ENCODE measurements at places on chromosomes 12 and 14.

- DNase-seq: no peak
These were observed 131.4 kb downstream of the LMNTD1 start for GRCh38 chr12:25421651-25422167.

GRCh38 chr14:31360919-31361662 is 59.3 kb downstream of the HEATR5A start:
- no peak for DNase-seq

DNA sequence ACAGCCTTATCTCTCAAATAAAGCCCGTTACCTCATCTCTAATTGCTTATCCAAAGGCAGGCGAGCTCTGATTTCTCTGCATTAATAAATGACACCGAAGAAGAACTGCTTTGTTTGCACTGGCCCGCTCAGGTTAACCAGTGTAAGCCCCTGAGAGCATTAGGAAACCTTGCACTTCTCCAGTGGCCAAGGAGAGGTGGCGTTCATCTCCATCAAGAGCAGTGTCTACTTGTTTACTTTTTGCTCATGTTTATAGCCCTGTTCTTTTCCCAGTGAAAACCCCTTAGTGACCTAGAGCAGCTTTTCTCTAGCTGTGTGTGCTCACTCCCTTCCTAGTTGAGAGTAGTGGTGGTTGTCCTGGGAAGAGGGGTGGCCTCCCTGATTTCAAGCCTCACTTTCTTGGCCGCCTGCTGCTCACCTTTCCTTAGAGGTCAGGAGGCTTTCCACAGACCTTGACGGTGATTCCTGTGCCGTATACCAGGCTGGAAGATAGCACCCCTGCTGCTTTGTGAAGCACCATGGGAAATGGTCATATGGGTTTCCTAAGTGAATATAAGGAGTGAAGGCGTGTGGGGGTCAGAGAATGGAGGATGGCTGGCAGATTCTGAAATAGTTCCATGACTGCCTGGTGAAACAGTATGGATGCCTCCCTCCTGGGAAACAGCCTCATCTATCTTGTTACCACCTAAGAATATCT is 16.6 kb downstream of the FBXW8 start:
- DNase-seq: no peak

- DNase-seq: no peak
These were observed 330.1 kb upstream of the GARIN2 start for GRCh38 chr14:66859063-66859671.

GRCh38 chr12:54019091-54019811 is 9.0 kb upstream of the HOXC6 start:
- no peak for DNase-seq

- no peak for DNase-seq
These were observed 678.6 kb downstream of the BCL11B start for GRCh38 chr14:98593361-98593761.

DNA sequence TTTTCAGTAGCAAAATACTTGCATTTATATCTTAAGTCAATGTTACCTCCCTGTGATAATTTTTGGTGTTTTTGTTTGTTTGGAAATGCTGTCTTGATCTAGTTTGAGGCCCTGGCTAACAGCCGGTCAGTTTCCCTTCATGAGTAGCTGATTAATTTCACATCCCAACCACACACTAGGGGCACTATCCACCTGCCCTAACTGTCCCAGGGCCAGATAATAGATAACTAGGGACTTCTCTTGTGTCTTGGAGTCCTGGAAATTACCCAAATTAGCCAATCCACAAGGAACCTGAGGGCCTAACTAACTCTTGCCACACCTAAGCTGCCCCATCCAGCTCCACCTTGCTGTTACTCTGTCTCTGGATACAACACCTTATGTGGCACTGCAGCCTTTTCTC is 399.9 kb downstream of the FOXG1 start:
- no peak for DNase-seq

DNA sequence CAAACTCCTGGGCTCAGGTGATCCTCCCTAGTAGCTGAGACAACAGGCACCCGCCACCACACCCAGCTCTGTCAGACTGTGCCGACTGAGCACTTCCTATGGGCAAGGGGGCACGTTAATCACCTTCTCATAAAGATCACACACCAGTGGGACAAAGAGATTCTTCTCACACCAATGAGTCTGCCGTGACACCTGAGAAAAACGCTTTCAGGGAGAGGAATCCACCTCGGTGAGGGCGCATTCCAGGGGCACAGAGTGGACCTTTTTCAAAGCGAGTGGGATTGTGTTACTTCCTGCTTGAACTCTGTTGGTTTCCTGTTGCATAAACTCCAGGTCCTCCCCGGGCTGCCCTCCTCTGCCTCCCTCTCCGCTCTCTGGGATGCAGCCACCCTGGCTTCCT is 17.5 kb upstream of the SCARB1 start:
- no peak for DNase-seq

- DNase-seq: no peak
These were observed 14.1 kb downstream of the ACACB start for GRCh38 chr12:109130297-109131153.

- no peak for DNase-seq
These were observed 36.5 kb downstream of the PAPLN start for GRCh38 chr14:73273799-73274198.

- DNase-seq: no peak
These were observed 18.0 kb upstream of the LDHB start for GRCh38 chr12:21675641-21676040.

DNA sequence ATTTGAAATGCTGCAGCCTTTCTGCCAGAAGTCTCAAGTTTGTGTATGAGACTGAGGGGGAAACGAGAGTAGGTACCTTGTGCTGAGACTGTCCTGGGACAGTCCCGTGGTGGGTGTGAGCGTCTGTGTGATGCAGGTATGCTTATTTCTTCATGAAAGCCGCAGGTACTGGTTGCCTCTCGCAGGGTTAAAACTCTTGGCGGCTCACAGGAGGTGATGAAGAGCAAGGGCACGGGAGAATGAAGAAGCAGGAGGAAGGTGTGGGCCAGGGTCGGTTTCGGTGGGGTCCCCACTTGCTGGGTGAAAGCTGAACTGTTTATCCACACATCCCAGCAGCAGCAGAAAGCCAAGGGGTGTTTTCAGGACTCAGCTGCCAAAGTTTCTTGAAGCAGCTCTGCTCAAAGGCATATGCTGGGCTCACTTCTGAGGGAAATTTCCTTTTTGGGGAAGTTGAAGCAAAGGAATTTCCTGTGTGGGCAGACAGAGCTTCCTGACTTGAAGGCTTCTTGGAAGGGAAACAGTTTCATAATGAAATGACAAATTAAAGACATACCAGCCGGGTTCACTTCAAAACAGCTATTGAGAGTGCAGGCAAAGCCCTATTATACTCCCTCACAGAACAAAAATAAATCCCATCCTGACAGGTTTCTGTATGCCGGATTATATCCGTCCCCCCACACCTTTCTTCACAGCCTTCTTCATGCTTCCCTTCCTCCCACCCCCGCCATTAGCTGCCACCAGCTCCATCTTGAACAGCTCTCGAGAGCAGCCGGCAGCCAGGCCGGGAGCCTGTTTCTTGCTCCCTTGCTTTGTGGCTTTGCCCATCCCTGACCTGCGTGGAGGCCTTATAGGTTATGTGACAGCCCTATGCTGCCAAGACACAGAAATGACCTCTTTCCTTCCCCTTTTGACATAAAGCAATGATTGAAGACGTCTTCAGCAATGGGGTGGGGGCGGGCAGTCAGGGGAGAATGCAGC is 116.6 kb downstream of the ETV6 start:
- DNase-seq: peak; percentile 72

GRCh38 chr14:78595797-78596196 is 425.6 kb downstream of the NRXN3 start:
- no peak for DNase-seq

DNA sequence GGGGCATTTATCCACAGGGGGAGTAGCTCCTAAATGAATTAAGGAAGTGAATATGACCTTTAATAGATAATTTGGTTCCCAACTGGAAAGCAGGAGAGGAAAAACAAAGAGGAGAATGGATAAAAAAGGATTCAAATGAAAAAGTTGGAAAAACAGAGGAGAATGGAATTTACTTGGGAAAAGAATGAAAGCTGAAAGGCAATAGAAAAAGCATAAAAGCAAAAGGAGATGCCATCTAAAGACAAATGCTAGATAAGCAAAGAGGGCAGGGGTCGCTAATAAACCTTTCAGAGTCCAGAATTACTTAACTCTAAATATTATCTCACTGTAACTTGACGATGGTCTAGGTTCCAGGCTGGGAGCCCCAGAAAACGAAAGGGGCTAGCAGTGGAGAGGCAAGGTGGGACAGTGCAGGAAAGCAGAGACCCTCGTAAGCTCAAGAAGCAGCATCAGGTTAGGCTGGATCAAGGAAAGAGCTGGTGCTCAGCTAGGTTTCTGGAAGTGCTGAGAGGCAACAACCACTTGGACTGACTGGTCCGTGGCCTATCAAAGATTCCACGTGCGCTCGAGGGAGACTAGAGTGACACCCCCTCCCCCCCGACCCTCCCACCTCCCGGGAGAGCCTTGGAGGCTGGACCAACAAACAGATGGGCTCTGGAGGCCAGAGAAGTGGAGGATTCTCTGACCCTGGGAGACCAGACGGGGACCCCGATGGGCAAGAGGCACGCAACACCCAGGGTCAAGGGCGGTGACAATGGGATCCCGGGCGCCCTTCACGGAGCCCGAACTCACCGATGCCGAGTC is 1.2 kb downstream of the SLC2A13 start:
- no peak for DNase-seq

- no peak for DNase-seq
These were observed 84.5 kb downstream of the PLEKHG3 start for GRCh38 chr14:64788706-64789105.
